ENCODE measurements at places on chromosomes 11 and 22.

GRCh38 chr11:69172674-69173073 lies 16.9 kb downstream of the SMIM38 start:
- DNase-seq: peak; percentile 59

DNA sequence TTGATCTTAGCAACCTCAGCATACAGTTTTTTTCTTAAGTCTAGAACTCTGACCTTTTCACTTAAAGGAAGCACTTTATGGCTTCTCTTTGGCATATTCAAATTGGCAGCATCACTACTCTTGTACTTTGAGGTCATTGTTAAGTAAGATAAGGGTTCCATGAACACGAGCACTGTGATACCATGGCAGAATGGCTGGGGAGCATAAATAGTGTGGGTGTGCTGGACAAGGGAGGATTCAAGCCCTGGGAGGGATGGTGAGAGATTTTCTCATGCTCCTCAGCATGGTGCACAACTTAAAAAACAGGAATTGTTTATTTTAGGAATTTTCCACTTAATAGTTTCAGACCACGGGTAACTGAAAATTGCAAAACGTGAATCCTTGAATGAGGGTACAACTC lies 111.4 kb downstream of the ATXN10 start:
- no peak for DNase-seq

DNA sequence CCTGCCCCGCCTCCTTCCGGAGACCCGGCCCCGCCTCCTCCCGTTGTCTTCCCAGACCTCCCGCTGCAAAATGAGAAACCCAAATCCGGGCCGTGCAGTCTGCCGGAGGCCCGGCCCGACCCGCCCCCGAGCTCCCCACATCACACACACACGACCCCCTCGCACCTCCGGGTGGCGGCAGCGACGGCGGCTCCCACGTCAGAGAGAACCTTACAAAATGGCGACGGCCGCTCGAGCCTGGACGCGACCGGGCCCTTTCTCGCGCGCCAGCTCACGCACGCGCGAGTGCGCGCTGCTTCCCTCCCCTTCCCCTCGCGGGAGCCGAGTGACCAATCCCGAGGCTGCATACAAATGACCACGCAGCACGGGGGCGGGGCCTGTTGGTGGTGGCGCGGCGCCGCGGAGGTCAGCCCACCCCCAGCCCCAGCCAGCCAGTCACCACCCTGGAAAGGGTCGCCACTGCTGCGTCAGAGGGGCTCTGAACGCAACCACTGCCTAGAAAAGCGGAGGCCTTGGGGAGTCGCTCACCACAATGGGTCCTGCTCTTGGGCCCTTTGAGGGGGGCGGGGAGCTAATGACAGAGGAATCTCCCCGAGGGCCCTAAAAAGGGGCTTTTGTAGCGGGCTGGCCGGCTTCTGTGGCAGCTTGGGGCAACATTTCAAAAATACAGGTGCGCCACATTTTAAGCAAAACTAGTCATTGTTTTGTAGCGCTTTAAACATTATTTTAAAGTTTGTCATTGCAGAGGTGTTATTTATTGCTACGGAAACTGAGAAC lies at the start of gene RBM4B:
Gene RBM4B, minus strand, starts transcription at position 289 of the 777 bp plus-strand sequence. CDS start 808 bp downstream, outside the sequence.
- peak; percentile 99 for DNase-seq

- no peak for DNase-seq
Observed at GRCh38 chr11:131070365-131070764, 154.1 kb upstream of the SNX19 start.

GRCh38 chr11:61654397-61654829 lies 25.8 kb upstream of the DAGLA start:
- DNase-seq: peak; percentile 73

DNA sequence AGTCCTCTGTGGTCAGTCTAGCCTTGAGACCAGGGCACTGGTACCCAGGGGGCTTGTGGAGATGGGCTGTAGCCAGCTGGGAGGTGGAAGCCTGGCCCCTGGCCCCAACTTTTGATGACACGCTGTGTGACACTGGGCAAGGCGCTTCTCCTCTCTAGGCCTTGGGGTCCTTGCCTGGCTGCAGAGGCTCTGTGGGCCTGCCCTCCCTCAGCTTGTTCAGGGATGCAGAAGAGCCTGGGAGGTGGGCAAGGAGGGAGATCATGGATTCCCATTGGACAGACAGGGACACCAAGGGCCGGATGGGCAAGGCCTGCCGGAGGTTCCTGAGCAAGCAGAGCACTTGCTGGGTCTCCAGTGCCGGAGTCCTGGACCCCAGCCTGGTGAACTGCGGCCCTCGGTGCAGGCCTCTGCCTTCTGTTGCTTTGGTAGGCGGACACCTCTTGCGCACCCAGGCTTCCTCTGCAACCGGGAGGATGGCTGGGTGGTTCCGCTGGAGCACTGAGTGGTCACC lies 1.3 kb upstream of the PPP2R5B start:
- DNase-seq: no peak

DNA sequence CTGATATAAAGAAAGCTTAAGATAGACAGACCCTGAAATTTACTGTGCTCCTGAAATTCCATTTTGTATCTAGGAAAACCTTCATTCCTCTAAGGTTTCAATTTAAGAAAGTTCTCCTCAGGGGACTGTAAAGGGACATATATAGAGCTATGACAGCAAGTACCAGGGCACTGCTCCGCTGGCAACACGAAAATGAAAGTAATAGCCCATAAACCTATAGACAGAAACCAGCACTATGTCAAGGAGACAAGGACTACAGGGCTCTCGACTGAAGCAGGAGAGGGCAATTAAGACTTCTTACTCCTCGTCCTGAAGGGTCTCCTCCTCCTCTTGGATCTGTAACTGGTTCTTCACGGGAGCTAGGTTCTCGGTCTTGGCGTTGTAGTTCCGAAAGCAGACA lies 6.9 kb downstream of the FEZ1 start:
- no peak for DNase-seq

DNA sequence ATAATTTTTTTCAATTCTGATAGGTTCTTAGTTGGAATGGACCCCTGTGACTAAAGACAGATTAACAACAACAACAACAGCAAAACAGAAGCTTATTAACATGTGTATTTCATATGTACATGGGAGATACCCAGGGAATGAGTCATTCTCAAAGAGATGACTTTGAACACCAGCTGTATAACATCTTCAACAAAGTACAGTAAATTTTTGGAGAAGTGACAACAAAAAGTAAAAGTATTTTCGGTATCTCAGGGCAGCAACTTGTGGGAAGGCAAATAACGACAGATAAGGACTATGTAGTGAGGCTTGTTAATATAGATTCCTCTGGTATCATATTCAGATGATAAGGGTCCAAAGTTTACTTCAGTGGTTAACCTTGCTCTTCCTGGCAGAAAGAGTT lies 573.4 kb upstream of the RAG2 start:
- no peak for DNase-seq

GRCh38 chr11:34650528-34650927 lies 29.6 kb downstream of the EHF start:
- DNase-seq: peak; percentile 54

Data from suppressor macrophage treated with lipopolysaccharide for 1 hour (primary cell).